CD4-positive, alpha-beta T cell treated with Interferon alpha-2 for 1 hour (primary cell): ENCODE measurements at places on chromosomes 5 and 9.
A peak's percentile ranks its signal among the peaks of the same experiment; 100 is the strongest.

- DNase-seq, result peak; percentile 39
Measured at GRCh38 chr9:2872250-2872930, 28.5 kb upstream of the PUM3 start.

DNA sequence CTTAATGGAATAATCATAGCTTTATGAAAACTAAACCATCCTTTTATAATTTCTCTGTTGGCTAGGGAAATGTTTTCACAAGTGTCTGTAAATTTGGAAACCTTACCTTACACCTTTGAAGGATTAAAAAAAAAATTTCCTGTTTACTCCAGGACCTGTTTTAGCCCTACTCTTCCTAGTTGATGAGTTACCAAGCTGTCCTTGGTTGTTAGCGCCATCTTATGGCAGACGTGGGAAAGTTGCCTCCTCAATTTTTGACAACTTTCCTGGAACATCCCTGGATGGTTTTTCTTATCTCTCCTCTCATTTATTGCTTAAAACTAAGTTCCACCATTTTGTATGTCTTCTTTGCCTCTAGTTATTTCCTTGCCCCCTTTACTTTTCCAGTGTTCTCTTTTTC, 25.7 kb downstream of the ZSWIM6 start:
- peak; percentile 22 for DNase-seq

DNA sequence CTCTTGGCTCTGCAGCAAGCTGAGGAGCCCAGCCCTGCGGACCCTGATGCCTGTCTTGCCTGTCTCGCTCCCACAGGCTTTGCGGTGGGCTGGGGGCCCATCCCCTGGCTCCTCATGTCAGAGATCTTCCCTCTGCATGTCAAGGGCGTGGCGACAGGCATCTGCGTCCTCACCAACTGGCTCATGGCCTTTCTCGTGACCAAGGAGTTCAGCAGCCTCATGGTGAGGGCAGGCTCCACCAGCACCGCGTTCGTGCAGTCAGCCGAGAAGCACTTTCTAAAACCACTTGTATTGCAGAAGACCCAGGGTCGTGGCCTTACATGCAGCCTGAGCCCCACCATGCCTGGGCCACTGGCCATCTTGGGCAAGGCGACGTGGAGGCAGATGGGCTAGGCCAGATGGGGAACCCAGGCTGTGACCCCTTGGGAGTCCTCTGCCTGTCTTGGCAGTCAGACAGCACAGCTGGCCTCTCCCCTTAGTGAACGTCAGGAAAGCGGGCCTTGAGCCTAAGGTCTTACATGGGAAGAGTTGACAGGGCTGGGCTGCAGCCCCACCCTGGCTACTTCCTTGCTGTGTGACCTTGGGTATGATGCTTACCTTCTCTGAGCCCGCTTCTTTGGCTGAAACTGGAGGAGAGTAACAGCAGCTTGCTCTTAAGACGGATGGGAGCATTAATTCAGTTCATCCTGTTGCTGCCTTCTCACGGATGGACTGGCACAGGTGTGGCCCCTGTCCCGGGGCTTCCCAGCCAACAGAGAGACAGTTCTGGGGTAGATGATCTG, 8.6 kb downstream of the SLC2A8 start:
- no peak for DNase-seq

DNA sequence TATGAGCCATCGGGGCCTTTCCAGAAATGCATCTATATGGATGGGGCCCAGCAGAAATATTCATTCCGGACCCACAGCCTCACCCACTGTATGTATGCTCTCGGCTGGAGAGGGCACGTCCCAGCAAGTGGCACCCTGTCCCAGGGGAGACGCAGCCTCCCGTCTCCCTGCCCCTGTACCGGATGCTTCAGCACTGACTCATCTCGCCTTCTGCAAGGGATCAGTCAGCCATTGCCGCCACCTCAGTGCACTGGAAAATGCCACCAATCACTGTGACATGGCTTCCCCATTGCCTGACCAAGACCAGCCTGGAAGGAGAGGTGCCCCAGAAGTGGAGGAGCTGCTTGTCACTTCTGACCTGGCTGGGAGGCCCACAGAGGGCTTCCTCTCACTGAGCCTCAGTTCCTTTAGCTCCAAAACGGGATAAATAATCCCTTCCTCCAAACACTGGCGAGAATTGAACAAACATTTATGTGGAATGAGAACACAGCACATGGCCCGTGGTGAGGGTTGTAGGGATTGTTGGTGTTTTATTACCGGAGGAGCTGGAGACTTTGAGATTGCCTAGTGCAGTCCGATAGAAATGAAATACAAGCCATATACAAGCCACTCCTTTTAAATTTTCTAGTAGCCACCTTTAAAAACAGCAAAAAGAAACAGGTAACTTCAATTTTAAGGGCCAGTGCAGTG, 43.9 kb upstream of the ORM1 start:
- no peak for DNase-seq

GRCh38 chr5:45437752-45438151, 258.4 kb downstream of the HCN1 start:
- DNase-seq, result no peak

DNA sequence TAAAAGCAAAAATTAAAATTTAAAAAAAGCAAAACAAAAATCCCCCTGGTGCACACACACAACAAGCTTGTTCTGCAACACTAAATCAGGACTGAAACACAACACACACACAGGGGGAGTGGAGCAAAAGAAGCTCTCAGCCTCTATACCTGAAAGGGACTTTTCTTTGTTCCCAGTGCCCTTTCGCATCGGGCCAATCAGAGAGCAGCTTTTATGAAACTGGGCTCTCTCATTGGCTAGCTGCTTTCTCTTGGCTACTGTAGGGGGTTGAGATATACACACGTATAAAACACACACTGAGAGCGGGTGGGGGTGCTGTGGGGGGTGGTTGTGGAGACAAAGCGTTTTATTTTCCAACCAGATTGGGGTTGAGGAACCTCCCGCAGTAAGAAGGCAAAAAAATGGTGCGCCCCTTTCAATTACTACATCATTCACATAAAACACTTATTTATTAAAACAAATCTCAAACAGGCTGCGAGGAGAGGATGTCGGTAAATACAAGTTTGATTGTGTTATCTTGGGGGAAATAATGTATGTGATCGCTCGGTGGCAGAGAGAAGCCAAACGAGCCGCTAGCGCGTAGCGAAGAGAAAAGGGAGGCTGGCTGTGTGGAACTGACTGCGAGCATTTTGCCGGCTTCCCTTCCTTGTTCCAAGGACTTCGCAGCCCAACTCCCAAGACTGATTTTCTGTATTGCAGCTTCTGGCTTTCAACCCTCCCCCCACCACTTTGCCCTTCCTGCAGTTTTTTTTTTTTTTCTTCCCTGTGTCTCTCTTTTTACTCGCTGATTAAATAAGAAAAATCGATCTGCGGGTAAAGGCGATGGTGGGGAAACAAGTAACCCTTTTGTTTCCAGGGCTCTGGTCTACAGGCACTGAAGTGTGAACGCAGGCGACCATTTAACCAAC, 2.5 kb upstream of the ZNF608 start:
- DNase-seq, result peak; percentile 18

- DNase-seq, result peak; percentile 65
Measured at GRCh38 chr5:42057254-42057690, 132.2 kb downstream of the FBXO4 start.

GRCh38 chr9:127132921-127133647, 10.6 kb upstream of the ANGPTL2 start:
- DNase-seq, result no peak

DNA sequence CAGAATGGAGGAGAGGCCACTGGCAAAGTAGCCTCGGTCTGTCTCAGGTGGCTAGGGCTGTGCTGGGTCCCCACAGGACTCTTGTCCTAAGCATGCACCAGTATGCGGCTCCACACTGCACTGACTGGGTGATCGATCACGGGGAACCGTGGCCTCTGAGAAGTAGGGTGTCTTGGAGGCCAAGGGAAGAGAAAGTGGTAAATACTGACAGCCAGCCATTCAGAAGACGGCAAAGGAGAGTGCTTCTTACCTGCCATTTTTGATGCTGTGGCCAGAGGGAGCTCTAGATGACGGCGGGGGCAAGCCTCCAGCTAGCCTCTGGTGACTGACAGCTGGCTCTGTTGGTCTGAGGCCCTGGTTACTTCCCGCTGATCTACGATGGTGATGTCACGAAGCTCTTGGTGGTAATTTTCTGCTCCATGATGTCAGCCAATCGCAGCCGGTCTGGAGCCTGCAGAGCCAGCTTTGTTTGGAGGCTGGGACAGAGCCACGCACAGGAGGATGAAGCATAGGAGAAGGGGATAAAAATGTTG, 40.4 kb upstream of the GADD45G start:
- DNase-seq, result no peak

GRCh38 chr5:172052450-172053236, 46.2 kb upstream of the FBXW11 start:
- no peak for DNase-seq

GRCh38 chr9:29555502-29555901, 1982.2 kb upstream of the C9orf72 start:
- no peak for DNase-seq

DNA sequence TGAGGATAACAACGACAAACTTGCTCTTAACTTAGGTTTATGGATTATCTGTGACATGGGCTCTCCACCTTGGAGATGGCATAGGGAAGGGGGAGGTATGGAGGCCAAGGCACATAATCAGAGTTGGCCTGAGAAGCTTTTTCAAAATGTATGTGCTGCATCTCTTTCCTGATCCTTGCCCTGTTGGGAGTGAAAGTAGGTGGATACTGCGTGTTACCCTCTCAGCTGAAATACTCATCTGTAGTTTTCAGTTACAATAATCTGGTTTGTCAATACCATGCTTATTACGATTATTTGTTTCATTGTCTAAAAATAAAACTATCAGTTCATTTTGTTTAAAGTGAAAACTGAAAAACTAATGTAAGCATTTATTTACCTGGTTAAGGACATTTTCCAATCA, 86.7 kb downstream of the SLC44A1 start:
- no peak for DNase-seq

DNA sequence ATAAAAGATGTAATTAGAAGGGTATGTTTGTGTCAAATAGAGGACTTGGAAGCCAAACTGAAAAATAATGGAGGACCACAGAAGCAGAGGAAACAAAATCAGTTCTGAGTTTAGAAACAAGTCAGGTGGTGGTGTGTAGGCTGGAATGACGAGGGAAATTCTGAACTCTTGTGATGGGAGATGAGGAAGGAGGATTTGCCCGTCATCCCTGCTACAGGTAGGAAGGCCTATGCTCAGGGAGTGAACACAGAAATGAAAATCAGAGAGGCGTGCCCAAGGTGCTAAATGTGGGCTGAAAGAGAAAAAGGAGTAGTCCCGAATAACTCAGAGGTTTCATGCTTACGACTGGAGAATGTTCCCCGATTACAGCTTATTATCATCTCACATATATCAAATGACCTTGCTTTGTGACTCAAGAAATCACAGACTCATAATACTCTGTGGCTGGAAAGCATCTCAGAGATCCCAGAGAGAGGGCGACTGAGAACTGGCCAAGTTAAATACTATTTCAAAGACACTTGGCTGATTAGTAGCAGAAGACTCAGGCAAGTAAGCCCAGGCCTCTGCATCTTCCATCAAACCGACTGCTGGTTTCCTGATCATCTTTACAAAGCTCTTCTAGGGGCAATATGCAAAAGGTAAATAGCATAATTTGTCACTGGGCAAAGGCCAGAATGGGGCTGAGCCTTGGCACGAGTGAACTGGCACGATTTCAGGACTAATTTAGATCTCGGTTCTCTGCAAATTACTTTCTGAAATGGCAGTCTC, 126.0 kb downstream of the SUSD1 start:
- DNase-seq, result no peak

- DNase-seq, result no peak
Measured at GRCh38 chr5:129438322-129438721, 21.8 kb upstream of the ADAMTS19 start.

DNA sequence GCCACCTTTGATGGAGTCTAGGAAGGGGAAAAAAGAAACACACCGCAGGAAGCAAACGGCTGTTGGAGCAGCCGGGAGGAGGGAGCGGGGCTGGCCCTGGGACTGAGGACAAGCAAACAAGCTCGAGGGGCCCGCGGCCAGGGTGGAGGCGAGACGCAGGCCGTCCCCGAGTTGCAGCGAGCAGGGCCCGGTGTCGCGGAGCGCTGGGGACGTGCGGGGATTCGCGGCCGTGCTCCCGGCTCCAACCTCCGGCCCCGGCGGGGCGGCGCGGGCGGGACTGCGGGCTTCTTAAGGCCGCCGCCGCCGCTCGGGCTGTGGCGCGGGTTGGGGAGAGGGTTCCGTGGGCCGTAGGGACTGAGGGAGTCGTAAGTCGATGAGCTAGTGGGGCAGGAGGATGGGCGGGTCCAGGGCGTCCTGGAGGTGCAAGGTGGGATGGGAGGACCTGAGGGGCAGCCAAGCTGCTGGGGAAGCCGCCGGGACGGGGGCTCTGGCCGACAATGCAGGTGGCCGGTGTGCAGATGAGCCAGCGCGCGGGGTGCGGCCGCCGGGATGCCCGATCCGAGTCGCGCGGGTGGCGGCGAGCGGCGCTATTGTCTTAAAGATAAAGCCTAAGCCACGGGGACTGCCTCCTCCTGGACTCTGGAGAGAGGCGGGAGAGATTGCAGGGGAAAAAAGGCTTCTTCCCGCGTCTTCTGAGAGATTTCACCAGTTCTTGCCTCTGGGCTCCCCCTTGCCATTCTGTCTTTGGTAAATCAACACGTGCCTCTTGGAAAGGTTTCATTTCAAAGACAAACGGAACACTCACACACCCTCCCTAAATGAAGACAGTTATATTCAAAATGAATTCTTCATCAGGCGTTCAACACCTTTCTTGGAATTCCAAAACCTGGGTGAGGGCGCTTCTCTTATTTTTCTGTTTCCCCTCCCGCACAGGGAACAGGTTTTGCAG, 1.6 kb upstream of the HAPLN1 start:
- DNase-seq, result no peak

DNA sequence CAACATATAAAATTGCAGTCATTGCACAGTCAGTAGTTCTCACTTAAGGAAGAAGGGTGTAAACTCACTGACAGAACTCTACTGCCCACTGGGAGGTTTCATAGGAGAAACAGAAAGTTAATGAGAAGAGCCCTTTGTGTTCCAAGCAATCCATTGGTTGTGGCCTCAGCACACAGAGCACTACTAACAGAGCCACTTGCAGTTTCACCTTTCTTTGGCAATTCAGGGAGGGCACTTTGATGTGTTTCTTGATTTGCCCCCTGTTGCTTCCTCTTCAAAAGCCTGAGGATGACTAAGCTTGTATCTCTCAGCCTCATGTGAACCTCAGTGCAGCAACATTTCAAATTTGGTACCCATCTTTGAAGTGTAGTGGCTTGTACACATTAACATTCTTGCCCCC, 409.4 kb downstream of the DMRTA1 start:
- no peak for DNase-seq

- DNase-seq, result no peak
Measured at GRCh38 chr9:136840877-136841645, 1.2 kb upstream of the AJM1 start.

DNA sequence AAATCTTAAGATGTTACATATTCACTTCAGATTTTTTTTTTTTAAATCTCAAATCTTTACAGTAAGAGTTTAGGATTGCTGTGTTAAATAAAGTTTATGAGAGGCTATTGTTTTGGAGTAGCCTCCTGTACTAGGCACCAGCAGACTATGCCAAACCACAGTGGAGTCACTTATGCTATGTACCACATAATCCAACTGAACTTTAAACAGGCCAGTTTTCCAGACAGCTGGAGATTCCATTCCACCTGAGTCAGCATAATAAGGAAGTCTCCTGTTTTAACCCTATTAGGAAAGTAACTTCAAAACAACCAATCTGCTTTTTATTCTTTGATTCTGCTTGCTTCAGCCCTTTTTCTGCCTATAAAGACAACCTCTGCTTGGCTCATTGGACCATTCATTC, 205.2 kb downstream of the CSNK1G3 start:
- DNase-seq, result no peak
